ENCODE measurements at places on chromosomes 3 and 15.

GRCh38 chr3:49165771-49166751, at the start of gene CCDC71:
Gene CCDC71 (minus strand): TSS chr3:49166331. CDS start chr3:49164208, 2,123 bp downstream.
- DNase-seq, result peak; percentile 96

DNA sequence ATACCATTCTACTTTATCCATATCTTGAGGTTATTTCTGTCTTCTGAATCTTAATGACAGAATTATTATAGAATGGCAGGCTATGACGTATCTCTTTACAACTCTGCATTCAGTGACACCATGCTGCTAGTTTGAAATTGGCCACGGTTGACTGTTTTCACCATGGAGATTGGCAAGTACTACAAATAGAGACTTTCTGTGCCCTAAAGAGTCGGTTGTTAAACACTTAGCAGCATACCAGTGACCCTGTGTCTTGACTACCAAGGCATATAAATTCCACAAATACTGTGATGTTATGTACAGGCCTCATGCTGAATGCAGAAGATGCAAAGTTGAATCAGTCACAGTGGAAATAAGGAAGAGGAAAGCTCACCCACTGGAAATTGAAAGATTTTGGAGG, 67.0 kb upstream of the CADPS start:
- no peak for DNase-seq

- DNase-seq, result no peak
Measured at GRCh38 chr3:42045708-42046243, 45.4 kb upstream of the TRAK1 start.

DNA sequence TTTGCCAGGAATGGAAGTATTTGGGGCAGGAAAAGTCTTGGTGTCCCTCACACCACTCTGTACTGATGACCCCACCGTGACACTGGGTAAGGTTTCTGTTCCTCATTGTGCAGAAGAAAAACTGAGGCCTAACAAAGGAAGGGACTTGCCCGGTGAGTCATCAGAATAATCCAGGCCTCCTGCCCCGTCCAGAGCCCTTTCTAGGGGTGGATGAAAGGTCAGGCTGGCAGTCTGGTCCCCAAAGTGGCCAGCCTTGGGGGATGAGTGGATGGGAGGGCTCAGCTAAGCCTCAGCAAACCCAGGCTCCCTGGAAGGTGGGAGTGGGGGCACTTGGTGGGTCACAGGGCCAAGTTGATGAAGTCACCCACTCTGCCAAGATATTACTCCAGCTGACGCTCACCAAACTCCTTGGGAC, 2.3 kb upstream of the DNAH1 start:
- DNase-seq, result no peak

DNA sequence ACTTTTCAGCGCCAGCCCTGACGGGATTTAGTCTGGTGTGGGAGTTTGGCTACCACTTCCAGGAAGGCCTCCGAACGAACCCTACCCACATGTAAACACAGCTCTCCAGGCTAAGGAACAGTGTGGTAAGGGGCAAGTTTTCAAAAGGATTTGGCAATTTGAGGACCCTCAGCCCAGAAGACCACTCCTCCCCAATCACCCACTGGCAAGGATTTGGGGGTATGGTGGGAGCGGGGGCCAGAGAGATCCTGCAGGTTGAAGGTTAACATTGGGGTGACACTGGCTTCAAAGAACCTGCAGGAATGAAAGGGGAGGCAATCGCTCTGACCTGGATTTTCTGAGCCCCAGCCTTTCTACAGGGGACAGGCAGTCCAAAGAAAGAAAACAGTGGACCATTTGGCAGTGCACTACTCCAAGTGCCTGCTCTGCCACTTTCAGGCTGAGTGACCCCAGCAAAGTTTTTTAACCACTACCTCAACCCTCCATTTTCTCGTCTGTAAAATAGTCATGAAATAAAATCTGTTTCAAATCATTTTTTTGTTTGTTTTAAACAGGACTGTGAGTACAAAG, 34.5 kb downstream of the ZIC4 start:
- no peak for DNase-seq

- DNase-seq, result peak; percentile 1
Measured at GRCh38 chr3:7788881-7789280, 712.7 kb upstream of the LMCD1 start.

DNA sequence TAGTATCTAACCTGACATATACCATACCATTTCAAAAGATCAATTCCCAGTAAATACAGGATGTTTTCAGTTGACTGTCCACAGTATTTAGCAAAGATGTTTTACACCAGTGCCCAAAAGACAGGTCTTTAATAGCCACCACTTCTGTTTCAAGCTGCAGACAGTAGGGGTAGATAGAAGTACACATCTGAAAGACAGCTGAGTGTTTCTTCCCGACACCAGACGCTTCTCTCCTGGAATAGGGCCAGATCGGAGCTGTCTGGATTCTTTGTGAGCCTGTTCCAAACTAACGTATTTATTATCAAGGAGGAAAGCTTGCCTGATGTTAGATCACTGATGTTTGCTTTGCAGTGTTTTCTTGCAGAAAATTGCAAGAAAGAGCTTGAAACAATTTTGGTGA, 136.1 kb upstream of the RBMS3 start:
- DNase-seq, result no peak

DNA sequence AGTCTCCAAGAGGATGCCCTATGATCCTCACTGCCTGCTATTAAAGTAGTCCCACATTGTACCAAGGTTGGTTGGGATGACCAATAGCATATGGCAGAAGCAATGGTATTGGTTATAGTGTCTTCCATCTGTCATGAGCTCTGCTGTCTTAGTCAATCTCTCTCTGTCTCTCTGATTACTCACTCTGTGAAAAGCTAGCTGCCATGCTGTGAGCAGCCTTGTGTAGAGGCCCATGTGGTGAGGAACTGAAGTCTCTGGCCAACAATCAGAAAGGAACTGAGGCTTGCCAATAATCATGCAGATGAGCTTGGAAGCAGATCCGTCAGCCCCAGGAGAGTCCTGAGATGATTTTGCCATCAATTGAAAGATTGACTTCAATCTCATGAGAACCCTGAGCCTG, 60.3 kb upstream of the CFAP161 start:
- no peak for DNase-seq

DNA sequence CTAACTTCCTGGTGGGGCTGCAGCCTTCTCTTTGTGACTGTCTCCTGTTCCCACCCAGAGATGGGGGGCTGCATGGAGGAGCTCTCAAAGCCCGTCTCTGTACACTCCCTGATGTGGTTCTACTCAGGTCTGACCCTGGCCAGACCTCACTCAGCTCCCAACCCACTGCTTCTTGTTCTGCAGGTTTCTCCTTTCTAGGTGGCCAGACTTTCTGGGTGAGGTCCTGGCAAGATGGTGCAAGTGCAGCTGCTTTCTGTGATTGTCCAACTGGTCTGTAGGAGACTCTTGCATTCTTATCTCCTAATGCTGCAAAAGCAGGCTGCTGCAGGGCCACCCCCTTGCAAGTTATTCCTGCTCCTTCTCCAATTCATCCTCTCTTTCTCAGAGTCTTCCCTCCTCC, 77.4 kb upstream of the XCR1 start:
- DNase-seq, result no peak

- no peak for DNase-seq
Measured at GRCh38 chr3:184738982-184739381, 27.1 kb upstream of the MAGEF1 start.

DNA sequence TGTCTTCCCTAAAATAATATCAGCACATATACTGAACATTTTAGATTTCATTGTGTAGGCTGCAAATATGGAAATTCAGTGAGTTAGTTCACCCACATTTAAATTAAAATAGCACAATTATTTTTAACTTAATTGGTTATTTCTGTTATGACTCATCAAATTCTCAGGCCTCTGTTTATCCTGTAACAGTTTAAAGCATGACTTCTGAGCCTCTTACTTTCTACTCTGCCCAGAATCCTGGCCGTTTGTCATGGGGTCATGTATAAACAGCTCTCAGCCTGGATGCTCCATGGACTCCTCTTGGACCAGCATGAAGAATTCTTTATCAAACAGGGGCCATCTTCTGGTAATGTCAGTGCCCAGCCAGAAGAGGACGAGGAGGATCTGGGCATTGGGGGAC, 12.2 kb downstream of the TUBGCP4 start:
- no peak for DNase-seq

DNA sequence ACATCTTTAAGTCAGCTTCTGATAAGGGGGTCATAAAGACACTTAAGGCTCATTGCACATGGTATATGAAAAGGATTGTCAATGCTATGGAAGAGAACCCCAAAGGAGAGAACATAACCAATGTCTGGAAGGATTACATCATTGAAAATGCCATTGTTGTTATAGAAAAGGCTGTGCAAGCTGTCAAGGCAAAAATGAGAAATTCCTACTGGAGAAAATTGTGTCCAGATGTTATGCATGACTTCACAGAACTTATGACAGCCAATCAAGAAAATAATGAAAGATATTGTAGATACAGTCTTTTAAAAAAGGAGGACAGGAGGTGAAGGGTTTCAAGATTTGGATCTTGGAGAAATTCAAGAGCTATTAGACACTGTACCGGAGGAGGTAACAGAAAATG, 96.3 kb upstream of the MBNL1 start:
- no peak for DNase-seq

GRCh38 chr3:178263236-178263916, 272.9 kb upstream of the KCNMB2 start:
- DNase-seq, result no peak

- DNase-seq, result no peak
Measured at GRCh38 chr3:98068824-98069223, 18.1 kb upstream of the OR5AC2 start.

DNA sequence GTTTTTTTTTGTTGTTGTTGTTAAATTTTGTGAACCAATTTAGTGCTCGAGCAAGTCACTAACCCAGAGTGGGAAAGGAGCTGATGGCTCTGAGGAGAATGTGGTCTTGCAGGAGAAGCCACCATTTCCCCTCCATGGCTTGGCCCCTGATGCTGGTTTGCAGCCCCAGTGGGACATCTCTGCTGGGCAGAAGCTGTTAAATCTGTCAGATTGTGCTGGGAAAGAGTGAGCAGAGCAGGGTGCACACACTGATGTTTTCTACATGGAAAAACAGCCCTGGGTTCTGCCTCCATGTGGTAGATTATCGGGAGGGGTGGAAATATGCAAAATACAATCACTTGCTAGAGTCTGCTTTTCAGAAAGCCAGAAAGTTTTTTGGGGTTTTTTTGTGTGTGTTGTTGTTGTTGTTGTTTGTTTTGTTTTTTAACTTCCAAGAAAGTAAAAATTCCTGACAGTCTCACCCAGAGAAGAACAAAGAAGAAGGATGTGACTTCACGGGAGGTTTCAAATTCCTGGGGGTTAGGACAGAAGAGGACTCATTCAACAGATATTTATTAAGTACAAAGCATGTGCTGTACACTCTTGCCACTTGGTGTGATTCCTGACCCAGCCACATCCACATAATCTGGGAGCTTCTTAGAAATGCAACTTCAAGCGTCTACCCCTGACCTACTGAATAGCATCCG, 133.7 kb downstream of the FOXB1 start:
- DNase-seq, result no peak

- DNase-seq, result peak; percentile 6
Measured at GRCh38 chr15:100785181-100786138, 94.2 kb upstream of the ALDH1A3 start.

- DNase-seq, result no peak
Measured at GRCh38 chr15:47788685-47789084, 71.4 kb downstream of the SEMA6D start.

- DNase-seq, result no peak
Measured at GRCh38 chr3:156760333-156760732, 65.8 kb upstream of the LEKR1 start.

- DNase-seq, result no peak
Measured at GRCh38 chr3:44437800-44438199, 39.7 kb downstream of the ZNF445 start.

DNA sequence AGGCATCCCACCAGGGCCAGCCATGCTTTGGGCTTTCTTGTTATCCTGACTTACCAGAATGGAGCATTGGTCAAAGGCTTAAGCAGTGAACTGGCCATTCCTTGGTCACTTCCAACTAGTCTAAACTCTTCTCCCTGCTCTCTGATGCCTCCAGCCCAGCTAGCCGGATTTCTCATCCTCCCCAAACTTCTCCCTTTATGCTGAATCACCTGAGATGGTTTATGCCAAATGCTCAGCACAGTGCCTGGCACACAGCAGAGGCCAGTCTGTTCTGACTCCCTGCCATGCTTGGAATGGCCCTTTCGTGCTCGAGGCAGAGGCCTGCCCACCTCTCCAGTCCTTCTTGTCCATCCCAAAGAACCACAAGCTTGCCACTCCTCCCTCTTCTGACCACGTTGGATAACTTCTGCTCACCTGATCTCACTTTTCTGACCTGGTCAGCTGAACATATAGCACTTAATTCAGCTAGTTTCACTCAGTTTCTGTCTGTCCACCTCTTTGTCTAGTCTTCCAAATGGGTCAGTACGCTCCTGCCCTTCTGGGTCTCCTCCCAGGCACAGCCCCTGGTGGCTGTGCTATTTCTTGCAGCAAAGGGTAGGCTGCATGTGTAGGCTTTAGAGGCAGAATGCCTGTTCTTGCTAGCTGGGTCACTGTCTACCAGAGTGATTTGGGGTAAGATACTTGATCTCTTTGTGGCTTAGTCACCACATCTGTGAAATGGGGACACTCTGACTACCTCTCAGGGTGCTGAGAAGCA, 2.2 kb upstream of the RBP1 start:
- DNase-seq, result peak; percentile 57

GRCh38 chr3:23856286-23856685, 50.5 kb downstream of the UBE2E1 start:
- no peak for DNase-seq

GRCh38 chr3:61008998-61009380, 242.3 kb downstream of the FHIT start:
- peak; percentile 13 for DNase-seq

- peak; percentile 88 for DNase-seq
Measured at GRCh38 chr15:88657326-88658069, 18.7 kb downstream of the ISG20 start.

GRCh38 chr3:148631124-148631903, 66.4 kb upstream of the AGTR1 start:
- DNase-seq, result no peak

GRCh38 chr3:128787256-128788253, 61.6 kb downstream of the RAB7A start:
- DNase-seq, result peak; percentile 64

DNA sequence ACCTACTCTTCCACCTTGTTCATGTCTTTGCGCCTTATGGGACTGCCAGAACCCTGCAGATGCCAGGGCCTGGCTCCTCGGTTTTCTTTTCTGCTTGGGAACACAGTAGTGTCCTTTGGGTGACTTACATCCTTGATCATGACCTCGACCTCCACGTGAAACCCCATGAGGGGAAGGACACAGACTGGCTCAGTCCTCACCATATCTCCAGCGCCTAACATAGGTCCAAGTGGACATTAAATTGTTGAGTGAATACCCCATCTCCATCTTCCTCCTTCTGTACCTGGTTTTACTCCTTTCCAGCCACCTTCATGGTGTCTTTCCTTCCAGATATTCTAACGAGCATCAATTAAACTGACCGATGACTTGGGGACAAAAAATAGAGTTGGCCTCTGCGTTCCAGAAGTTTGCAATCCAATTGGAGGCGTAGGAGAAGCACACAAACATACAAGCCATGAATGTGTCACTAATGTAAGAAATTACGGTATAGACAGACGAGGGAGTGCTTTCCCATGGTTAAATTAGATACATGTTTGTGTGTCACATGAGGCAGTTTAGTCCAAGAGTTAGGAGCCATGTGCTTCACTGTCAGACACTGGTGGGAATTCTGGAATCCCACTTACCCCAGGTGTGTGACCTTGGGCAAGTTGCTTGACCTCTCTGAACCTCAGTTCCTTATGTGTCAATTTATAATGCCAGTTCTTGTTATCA, 907 bp upstream of the HERC1 start:
- no peak for DNase-seq
